GM23338 (cell line): ENCODE measurements at places on chromosomes 4 and X. TPM values are rescaled to one million over a fixed set of nuclear protein-coding genes. Genes with fewer than 3 reads are reported as not detected.
A peak's percentile ranks its signal among the peaks of the same experiment; 100 is the strongest.

- no peaks in the 10 kb centered on the region for H3K27me3 ChIP-seq
- H3K27ac ChIP-seq, result peak overlapping the region; percentile 79; the same call in 1 of the 2 replicates
- DNase-seq, result no peak
- H3K4me1 ChIP-seq, result peaks cover 76% of the 10 kb centered on the region
- H3K36me3 ChIP-seq, result no peaks in the 10 kb centered on the region
Measured at GRCh38 chr4:16031546-16032395, 52.1 kb downstream of the PROM1 start.

GRCh38 chr4:175290401-175290800 lies 372.2 kb downstream of the ADAM29 start:
- DNase-seq, result no peak
- H3K27me3 ChIP-seq, result no peaks in the 10 kb centered on the region
- no peak overlapping the region for H3K27ac ChIP-seq
- H3K4me3 ChIP-seq, result no peak overlapping the region
- H3K36me3 ChIP-seq, result no peaks in the 10 kb centered on the region
- no peaks in the 10 kb centered on the region for H3K4me1 ChIP-seq

DNA sequence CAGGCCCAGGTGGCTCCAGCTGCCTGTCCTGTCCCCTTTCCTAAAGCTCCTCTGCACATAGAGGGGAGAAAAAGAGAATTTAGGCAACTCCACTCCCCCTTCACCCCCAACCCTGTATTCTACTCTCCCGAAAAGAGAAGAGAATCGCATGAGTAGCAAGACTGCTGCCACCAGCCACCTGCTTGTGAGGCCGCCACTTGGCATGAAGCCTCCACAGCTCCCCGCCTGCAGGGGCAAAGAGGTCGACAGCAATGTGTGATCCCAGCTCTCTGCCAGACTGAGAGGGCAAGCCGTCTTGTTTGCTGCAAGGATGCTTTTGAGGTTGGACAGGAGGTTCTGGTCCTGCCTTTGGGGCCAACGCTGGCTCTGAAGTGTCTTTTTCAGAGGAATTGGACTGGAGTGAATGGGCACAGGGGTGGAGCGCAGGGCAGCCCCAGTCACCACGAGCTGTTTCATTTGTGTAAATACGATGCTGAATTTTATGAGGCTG lies 77.1 kb downstream of the STARD8 start:
- H3K36me3 ChIP-seq, result no peaks in the 10 kb centered on the region
- no peak overlapping the region for H3K27ac ChIP-seq
- H3K4me1 ChIP-seq, result no peaks in the 10 kb centered on the region
- no peaks in the 10 kb centered on the region for H3K27me3 ChIP-seq
- no peak overlapping the region for H3K4me3 ChIP-seq

GRCh38 chrX:25600776-25601175 lies 537.4 kb upstream of the MAGEB18 start:
- H3K4me1 ChIP-seq, result no peaks in the 10 kb centered on the region
- no peaks in the 10 kb centered on the region for H3K36me3 ChIP-seq

GRCh38 chr4:122652379-122652778 lies 31.5 kb upstream of the IL21 start:
- no peaks in the 10 kb centered on the region for H3K4me1 ChIP-seq
- no peak overlapping the region for H3K27ac ChIP-seq
- H3K36me3 ChIP-seq, result no peaks in the 10 kb centered on the region
- no peak overlapping the region for H3K4me3 ChIP-seq
- DNase-seq, result peak; percentile 63
- no peaks in the 10 kb centered on the region for H3K27me3 ChIP-seq

DNA sequence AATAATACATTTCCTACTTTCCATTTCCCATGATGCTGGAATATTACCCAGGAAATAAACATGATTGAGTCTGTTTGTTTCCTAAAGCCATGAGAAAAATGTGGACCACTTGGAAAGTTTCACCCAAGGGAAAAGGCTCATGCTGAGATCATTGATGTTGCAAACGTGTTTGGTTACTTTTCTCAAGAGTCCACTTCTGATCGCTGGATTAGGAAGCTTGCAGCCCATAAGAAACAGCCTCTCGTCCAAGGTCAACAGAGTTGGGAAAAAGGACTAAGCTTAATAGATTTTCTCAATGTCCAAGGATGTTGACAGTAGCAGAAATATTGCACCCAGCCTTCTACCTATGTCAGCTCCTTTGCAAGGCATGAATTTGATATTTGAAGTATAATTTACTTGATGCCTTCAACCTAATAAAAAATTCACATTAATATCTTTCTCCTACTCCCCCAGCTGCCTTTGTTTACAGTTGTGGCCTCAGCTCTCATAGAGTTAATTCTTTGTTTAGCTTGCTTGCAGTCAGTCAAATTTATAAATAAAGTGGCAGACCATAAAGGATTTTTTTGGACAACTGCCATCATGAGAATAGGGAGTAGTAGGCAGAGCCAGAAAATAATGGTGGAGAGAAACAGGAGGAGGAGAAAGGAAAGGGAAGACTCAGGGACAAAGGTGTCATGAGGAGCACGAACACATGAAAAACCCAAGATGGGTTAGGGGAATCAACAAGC lies 65.6 kb upstream of the BLTP1 start:
- no peak for DNase-seq
- no peaks in the 10 kb centered on the region for H3K27me3 ChIP-seq
- no peaks in the 10 kb centered on the region for H3K36me3 ChIP-seq
- H3K4me1 ChIP-seq, result no peaks in the 10 kb centered on the region

DNA sequence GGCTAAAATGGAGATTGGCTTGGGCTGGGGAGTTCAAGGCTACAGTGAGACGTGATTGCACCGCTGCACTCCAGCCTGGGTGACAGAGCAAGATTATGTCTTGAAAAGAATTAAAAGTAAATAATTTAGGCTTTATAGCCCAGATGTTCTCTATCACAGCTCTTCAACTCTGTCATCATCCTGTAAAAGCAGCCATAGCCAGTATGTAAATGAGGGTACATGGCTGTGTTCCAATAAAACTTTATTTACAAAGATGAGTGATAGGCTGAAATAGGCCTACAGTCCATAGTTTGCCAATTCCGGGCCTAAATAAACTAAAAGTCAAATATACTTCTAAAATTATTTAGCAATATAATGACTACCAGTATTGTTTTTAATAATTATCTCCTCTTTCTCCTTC lies 9.2 kb downstream of the RRH start:
- no peak overlapping the region for H3K27ac ChIP-seq
- DNase-seq, result no peak
- H3K36me3 ChIP-seq, result no peaks in the 10 kb centered on the region
- no peaks in the 10 kb centered on the region for H3K4me1 ChIP-seq
- H3K4me3 ChIP-seq, result no peak overlapping the region
- H3K27me3 ChIP-seq, result no peaks in the 10 kb centered on the region

DNA sequence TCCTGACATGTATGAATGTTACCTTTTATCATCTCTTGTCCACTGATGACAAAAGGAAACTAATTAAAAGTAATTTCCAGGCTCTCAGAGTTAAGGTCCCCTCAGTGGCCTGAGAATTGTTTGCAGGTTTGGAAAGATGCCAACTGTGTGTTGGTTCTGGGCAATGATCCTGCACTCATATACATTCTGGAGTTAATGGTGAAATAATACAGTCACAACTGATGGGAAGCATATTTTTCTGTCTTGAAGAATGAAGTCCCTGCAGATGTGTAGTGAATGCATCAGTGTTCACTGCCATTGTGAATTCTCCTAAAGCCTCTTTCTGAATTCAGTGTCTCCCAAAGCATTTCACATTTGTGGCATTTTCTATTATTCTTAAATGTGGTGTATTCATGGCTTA lies 238.1 kb upstream of the PPP1R2C start:
- no peak overlapping the region for H3K4me3 ChIP-seq
- H3K4me1 ChIP-seq, result no peaks in the 10 kb centered on the region
- no peak overlapping the region for H3K27ac ChIP-seq
- H3K27me3 ChIP-seq, result no peaks in the 10 kb centered on the region
- no peak for DNase-seq

- H3K27me3 ChIP-seq, result no peaks in the 10 kb centered on the region
- no peaks in the 10 kb centered on the region for H3K36me3 ChIP-seq
- no peak for DNase-seq
- peaks cover 49% of the 10 kb centered on the region for H3K4me1 ChIP-seq
- H3K4me3 ChIP-seq, result peak overlapping the region; percentile 57
- no peak overlapping the region for H3K27ac ChIP-seq
Measured at GRCh38 chr4:54032558-54033135, 31.8 kb downstream of the CHIC2 start.

DNA sequence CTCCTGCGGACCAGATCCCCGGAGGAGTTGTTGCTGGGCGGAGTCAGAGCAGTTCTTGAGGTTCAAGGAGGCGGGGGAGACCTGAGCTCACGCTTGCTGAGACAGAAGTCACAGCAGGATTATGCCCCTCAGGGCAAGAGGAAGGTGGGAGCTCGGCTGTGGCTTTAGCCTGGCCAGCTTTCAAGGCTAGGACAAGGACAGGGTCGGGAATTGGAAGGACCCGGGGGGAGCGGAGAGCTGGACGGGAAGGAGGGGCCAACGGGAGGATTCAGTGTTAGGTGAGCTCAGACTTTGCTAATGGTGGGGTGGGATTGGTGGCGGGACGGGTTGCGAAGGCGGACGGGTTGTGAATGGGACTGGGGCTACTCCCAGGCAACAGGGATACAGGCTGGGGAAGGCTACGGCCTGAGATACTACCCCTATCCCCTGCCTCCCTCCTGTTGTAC lies at the start of gene RIBC1:
Gene RIBC1, plus strand, starts transcription at position 13 of the 446 bp plus-strand sequence. CDS start 3,404 bp downstream, outside the sequence.
- no peaks in the 10 kb centered on the region for H3K27me3 ChIP-seq
- peaks cover 5% of the 10 kb centered on the region; the same call in 1 of the 2 replicates for H3K4me1 ChIP-seq
- peak within 1 kb of the TSS; percentile 82 for H3K4me3 ChIP-seq
- no peaks in the 10 kb centered on the region for H3K36me3 ChIP-seq

- DNase-seq, result no peak
- H3K4me1 ChIP-seq, result peaks cover 5% of the 10 kb centered on the region; the same call in 1 of the 2 replicates
- peak overlapping the region; percentile 60; the same call in 1 of the 2 replicates for H3K4me3 ChIP-seq
- no peak overlapping the region for H3K27ac ChIP-seq
- no peaks in the 10 kb centered on the region for H3K36me3 ChIP-seq
- no peaks in the 10 kb centered on the region for H3K27me3 ChIP-seq
Measured at GRCh38 chrX:77901506-77901905, 2.2 kb downstream of the COX7B start.

GRCh38 chr4:104826171-104826570 lies 320.5 kb upstream of the TET2 start:
- no peaks in the 10 kb centered on the region for H3K4me1 ChIP-seq
- no peak overlapping the region for H3K27ac ChIP-seq
- no peaks in the 10 kb centered on the region for H3K36me3 ChIP-seq
- DNase-seq, result no peak
- no peak overlapping the region for H3K4me3 ChIP-seq

DNA sequence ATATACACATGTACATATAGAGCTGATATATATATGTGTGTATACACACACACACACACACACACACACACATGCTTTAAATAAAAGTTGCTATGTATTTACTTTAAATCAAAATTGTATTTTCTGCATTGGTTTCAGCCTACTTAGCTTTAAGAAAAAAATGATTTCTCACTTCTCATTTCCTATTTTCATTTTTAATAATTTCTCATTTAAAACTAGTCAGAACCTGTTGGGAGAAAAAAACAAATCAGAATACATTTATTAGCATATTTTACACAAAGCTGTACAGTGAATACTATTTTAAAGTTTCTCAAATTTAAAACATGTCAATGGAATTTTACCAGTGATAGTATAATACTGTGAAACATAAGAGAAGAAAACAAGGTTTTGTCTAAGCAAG lies 681.8 kb downstream of the CENPC start:
- no peaks in the 10 kb centered on the region for H3K36me3 ChIP-seq
- H3K4me1 ChIP-seq, result no peaks in the 10 kb centered on the region
- H3K4me3 ChIP-seq, result no peak overlapping the region
- H3K27me3 ChIP-seq, result no peaks in the 10 kb centered on the region

DNA sequence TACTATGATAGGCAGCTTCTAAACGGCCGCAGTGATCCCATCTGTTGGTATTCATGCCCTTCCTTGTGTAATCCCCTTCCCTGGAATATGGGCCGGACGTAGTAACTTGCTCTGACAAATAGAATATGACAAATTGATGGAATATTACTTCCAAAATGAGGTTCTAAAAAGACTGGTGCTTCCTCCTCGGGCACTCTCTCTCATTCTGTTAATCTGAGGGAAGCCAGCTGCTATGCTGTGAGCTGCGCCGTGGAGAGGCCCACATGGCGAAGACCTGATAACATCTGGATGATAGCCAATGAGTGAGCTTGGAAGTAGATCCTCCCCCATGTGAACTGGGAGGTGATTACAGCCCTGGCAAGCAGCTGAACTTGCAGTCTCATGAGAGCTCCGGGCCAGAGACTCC lies 27.2 kb upstream of the SLC25A4 start:
- DNase-seq, result peak; percentile 88
- no peak overlapping the region for H3K27ac ChIP-seq
- no peaks in the 10 kb centered on the region for H3K36me3 ChIP-seq
- H3K4me1 ChIP-seq, result peaks cover 27% of the 10 kb centered on the region
- no peaks in the 10 kb centered on the region for H3K27me3 ChIP-seq
- no peak overlapping the region for H3K4me3 ChIP-seq

GRCh38 chr4:37715889-37716402 lies 29.8 kb upstream of the RELL1 start:
- H3K4me3 ChIP-seq, result no peak overlapping the region
- H3K27me3 ChIP-seq, result no peaks in the 10 kb centered on the region
- no peaks in the 10 kb centered on the region for H3K36me3 ChIP-seq
- DNase-seq, result no peak

DNA sequence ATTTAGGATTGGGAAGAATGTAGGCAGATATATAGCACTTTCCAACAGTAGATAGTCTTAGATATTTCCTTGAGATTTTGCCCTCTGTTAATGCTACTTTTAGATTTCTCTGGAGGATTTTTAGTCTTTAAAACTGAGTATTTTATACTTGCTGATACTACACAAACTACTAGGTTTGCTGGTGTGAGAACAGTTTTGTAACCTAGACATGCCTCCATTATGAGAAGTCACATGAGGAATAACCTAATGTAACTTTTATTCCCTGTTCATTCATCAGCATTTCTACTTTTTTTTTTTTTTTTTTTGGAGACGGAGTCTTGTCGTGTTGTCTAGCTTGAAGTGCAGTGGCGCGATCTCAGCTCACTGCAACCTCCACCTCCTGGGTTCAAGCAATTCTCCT lies 137.2 kb downstream of the RAPGEF2 start:
- no peaks in the 10 kb centered on the region for H3K4me1 ChIP-seq
- DNase-seq, result no peak
- H3K4me3 ChIP-seq, result no peak overlapping the region
- no peak overlapping the region; the same call in 1 of the 2 replicates for H3K27ac ChIP-seq

DNA sequence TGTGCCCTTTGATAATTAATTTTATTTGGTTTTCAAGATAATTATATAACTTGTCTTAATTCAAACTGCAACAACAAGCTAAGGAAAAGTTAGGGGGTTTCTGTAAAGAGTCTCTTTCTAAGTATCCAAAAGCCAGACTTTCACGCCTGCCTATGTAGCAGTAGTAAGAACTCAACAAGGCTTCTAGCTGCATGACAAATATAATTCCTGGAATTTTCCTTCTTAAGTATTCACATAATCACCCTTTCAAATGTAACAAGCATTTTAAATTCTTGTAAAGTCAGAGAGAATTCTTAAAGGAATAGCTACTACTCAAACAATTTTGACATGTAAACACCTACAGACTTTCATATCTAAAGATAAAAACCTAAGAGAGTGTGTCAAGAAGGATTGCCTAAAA lies 189.7 kb upstream of the NDST3 start:
- H3K4me1 ChIP-seq, result peaks cover 17% of the 10 kb centered on the region
- no peaks in the 10 kb centered on the region for H3K27me3 ChIP-seq
- DNase-seq, result peak; percentile 24
- no peak overlapping the region for H3K4me3 ChIP-seq

Gene KANTR
- total RNA-seq, result 15.3 and 15.5 TPM in 2 replicates

Gene L1CAM
- 27.6 and 29.2 TPM in 2 replicates for total RNA-seq

Gene PDLIM3
- total RNA-seq, result 18.0 and 19.5 TPM in 2 replicates

Gene ATP2B3
- 0.17 and 0.54 TPM in 2 replicates for total RNA-seq

Gene NAP1L2
- total RNA-seq, result 16.2 and 24.0 TPM in 2 replicates

Gene SPON2
- 2.1 and 2.2 TPM in 2 replicates for total RNA-seq

Gene DKK2
- 0.58 TPM in 1 of 2 replicates, not detected in the other for total RNA-seq

Gene NDUFA1
- 29.1 and 33.2 TPM in 2 replicates for total RNA-seq

Gene GABRQ
- 7.8 and 10.1 TPM in 2 replicates for total RNA-seq

Gene KCTD8
- total RNA-seq, result 5.0 and 6.1 TPM in 2 replicates

Gene IL21
- not detected in 2 replicates for total RNA-seq

Gene UGT2B7
- total RNA-seq, result not detected in 2 replicates
